ENCODE measurements at places on chromosomes 2 and 18.

DNA sequence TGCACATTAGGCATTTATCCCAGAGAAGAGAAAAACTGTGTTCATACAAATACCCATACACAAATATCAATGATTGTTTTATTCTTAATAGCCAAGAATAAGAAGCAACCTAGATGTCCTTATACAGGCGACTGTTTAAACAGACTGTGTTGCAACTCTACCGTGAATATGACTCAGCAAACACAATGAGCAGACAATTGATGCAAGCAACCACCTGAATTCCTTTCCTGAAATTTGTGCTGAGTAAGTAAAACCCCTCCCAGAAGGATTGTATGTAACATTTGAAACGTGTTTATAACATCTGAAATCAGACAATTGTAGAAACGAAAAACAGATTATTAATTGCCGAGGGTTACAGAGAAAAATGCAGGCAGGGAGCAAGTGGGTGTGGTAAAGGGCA, 621.9 kb upstream of the SOX11 start:
- DNase-seq, result no peak

DNA sequence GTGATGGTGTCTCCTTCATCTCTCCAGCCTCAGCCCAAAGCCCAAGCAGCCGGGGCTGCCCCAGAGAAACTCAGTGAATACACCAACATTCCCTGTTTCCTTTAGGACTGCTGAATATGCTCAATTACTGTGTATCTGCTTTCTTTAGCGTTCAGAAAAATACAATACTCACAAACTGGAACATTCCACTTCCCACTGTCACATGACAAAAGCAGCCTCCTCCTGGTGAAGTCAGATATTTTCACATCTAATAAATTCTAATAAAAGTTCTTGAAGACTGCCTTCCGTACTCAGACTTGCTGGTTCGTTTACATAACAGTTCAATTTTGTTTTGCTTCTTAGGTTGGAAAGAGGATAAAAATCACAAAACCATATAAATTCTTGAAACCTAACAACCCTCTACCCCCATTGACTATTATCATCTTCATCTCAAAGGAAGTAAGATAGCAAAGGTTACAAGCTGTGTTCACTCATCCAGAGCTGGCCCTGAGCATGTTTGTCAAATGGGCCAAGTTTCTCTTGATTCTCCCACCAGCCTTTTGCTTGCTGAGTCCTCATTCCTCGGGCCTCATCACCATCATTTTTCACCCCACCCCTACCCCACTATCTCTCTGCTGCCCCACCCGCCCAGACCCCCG, 190.8 kb upstream of the HNRNPA3 start:
- DNase-seq, result no peak

DNA sequence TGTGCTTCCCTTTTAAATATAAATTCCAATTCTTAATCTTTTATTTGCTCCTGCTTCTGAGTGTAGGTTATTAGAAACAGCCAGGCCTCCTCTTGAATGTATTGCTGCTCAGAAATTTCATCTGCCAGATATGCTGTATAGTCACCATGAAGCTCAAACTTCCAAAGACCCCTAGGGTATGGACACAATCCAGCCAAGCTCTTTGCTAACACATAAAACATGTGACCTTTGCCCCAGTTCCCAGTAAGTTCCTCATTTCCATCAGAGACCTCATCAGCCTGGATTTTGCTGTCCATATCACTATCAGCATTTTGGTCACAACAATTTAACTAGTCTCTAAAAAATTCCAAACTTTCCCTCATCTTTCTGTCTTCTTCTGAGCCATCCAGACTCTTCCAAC, 75.2 kb downstream of the MAP2 start:
- no peak for DNase-seq

GRCh38 chr2:128425731-128426620, 107.3 kb upstream of the HS6ST1 start:
- no peak for DNase-seq

- peak; percentile 72 for DNase-seq
Observed at GRCh38 chr2:6694555-6694954, 171.2 kb downstream of the CMPK2 start.

DNA sequence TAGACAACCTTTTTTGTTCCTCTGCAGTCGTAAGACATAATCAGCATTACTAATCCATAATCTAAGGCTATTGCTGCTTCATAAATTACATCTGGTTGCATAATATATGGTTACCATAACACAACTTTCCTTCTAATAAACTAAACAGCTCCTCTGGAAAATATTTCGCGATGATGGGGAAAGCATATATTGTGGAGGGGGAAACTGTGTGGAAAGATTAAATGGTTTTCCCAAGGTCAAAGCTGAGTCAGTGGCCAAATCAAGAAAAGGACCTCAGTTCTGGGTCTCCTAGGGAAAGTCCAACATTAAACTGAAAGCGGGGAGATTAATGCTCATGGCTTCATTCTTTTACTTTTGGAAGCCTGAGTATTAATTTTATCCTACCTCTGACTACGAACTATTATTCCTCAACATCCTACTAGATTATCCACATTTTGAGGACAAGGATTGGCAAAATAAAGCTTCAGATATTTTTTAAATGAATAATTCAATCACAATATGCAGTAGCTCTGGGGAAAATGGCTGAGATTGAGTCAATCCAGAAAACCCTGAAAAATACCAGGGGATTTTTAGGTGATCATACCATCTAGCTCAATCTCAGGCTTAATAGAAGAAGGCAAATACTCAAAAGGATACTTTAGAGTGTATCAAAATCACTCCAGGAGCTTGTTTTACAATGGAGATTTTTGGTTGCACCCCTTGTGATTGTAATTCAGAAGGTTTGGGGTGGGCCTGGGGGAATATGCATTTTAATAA, 33.8 kb upstream of the STK17B start:
- DNase-seq, result no peak

- DNase-seq, result peak; percentile 45
Observed at GRCh38 chr2:226835420-226835795, 446 bp upstream of the RHBDD1 start.

Data from COR-L47 (cell line).